ENCODE measurements at places on chromosomes 6 and 20. TPM values are rescaled to one million over a fixed set of nuclear protein-coding genes. Genes with fewer than 3 reads are reported as not detected.

Gene BFSP1
- total RNA-seq, result 6.9 TPM

GRCh38 chr6:9455864-9456658 is 958.8 kb downstream of the TFAP2A start:
- peak overlapping the region; percentile 51 for H3K27ac ChIP-seq
- no peaks in the 10 kb centered on the region for H3K36me3 ChIP-seq
- no peak overlapping the region for H3K4me3 ChIP-seq
- H3K4me1 ChIP-seq, result no peaks in the 10 kb centered on the region
- DNase-seq, result no peak

DNA sequence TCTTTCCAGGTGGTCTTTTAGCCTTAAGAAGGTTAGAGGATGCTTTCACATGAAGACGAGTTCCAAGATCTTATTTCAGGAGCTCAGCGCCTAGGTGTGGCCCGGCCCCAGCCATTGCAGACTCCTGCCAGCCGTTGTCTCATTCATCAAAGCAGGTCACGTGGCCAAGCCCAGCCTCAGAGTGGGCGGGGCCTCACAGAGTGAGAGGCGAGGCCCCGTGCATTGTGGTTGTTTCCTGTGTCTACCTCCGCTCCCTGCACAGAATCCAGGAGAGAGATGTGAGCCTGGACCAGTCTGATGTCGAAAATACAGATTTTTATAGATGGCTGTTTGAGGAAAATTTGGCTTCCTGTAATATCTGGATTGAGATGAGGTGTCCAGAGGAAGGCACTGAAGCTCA is 49.2 kb upstream of the CST5 start:
- no peak overlapping the region for H3K27ac ChIP-seq
- no peaks in the 10 kb centered on the region for H3K27me3 ChIP-seq

DNA sequence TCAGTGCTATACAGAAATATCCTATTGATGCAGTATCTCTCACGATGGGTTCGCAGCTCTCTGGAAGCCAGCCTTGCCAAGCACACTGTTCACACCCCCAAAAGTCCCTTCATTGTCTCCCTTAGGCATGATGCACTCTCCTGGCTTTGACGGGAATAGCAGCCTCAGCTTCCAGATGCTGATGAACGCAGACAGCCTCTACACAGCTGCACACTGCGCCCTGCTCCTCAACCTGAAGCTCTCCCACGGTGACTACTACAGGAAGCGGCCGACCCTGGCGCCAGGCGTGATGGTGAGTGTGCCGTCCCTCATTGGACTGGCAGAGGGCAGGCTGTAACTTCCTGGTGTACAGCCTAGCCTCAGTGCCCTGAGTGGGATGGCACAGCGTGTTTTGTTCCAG is 60.0 kb upstream of the PBOV1 start:
- no peaks in the 10 kb centered on the region for H3K36me3 ChIP-seq
- H3K4me1 ChIP-seq, result no peaks in the 10 kb centered on the region
- H3K27me3 ChIP-seq, result no peaks in the 10 kb centered on the region

- no peak overlapping the region for H3K27ac ChIP-seq
- H3K4me1 ChIP-seq, result no peaks in the 10 kb centered on the region
- peaks cover 5% of the 10 kb centered on the region for H3K36me3 ChIP-seq
- peak; percentile 4 for DNase-seq
- no peaks in the 10 kb centered on the region for H3K27me3 ChIP-seq
- H3K4me3 ChIP-seq, result no peak overlapping the region
Observed at GRCh38 chr6:135438907-135439535, 58.5 kb downstream of the AHI1 start.

DNA sequence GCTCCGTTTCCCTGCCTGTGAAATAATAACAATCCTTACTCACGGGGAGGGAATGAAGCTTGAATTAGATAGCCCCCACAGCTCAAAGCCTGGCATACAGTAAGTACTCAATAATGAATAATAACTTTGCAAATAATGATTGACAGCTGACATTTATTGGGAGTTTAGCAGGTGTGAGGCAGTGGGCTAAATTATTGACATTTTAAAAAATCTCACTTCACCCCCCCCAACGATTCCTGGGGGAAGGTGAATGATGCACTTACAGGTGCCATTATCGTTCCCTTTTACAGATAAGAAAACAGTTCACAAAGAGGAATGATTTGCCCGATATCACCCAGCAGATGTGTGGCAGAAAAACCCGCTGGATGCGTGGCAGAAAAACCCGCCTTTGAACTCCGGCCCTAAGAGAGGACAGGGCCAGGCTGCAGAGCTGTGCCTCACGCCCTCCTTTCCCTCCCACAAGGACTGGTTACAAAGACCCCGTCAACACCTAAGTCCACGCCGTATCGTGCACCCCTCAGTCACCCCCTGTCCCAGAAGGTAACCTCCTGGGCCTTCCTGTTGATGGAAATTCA is 114.2 kb upstream of the PTPN1 start:
- H3K27me3 ChIP-seq, result no peaks in the 10 kb centered on the region
- H3K27ac ChIP-seq, result no peak overlapping the region
- no peak for DNase-seq
- peaks cover 17% of the 10 kb centered on the region for H3K4me1 ChIP-seq
- H3K36me3 ChIP-seq, result no peaks in the 10 kb centered on the region
- H3K4me3 ChIP-seq, result no peak overlapping the region

Gene PNLDC1
- not detected for total RNA-seq

Gene ABHD16B
- not detected for total RNA-seq

- H3K27me3 ChIP-seq, result no peaks in the 10 kb centered on the region
- no peak overlapping the region for H3K27ac ChIP-seq
- no peaks in the 10 kb centered on the region for H3K36me3 ChIP-seq
- no peak for DNase-seq
- peaks cover 19% of the 10 kb centered on the region for H3K4me1 ChIP-seq
- H3K4me3 ChIP-seq, result no peak overlapping the region
Observed at GRCh38 chr6:43495409-43495941, 14.7 kb downstream of the LRRC73 start.

All from Panc1 (cell line).